Right ventricle myocardium inferior (tissue), 1 donor: ENCODE measurements at places on chromosomes 4 and X. TPM values are rescaled to one million over a fixed set of nuclear protein-coding genes. Genes with fewer than 3 reads are reported as not detected.
A peak's percentile ranks its signal among the peaks of the same experiment; 100 is the strongest.

DNA sequence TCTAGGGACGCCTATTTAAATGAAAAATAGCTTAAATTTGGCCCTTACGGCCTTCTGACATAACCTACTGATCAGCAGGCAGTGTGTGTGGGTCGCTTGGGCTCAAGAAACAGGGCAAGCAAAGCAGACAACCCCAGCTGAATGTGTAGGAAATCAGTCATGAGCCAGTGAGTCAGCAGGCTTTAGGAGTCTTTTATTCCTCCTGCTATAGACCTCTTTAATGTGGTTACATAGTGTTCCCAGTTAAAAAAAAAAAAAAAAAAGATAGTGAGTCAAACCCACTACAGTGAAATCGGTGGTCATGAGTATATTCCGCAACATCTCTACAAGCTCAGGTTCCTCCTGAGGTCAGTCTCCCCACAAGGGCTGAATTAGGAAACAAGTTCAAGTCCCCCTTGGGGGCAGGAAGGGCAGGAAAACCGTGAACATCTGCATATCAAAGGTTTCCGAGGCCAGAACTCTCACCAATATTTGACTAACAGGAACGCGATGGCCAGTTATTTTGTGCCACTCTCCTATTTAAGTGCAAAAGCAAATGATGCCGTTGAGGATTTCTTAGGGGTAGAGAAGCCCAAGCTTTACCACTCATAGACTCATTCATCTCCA lies 32.7 kb downstream of the ACSL1 start:
- no peak for DNase-seq

DNA sequence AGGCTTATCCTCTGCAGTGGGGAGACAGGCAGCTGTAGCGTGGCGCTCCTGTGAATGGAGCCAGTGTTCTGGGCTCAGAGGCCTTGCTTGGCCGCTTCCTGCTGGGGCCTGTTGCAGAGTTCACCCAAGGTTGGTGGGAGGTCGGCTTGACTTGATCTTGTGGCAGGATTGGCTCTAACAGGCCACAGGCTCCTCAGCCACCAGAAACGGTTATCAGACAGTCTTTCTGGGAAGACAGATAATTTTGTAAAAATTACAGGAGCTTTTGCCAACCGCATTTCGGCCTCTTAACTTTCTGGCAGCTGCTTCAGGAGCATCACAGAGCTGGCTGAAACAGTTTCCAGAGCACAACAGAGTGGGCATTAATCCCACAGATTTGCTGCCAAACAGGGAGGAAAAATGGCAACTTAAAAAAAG lies 66.4 kb downstream of the DIPK2B start:
- peak; percentile 68 for DNase-seq

GRCh38 chr4:17336524-17336961 lies 175.3 kb downstream of the QDPR start:
- DNase-seq: no peak

- DNase-seq: no peak
Observed at GRCh38 chrX:43870758-43871419, 11.4 kb downstream of the MAOB start.

- no peak for DNase-seq
Observed at GRCh38 chrX:16022580-16023200, 100.7 kb upstream of the GRPR start.

DNA sequence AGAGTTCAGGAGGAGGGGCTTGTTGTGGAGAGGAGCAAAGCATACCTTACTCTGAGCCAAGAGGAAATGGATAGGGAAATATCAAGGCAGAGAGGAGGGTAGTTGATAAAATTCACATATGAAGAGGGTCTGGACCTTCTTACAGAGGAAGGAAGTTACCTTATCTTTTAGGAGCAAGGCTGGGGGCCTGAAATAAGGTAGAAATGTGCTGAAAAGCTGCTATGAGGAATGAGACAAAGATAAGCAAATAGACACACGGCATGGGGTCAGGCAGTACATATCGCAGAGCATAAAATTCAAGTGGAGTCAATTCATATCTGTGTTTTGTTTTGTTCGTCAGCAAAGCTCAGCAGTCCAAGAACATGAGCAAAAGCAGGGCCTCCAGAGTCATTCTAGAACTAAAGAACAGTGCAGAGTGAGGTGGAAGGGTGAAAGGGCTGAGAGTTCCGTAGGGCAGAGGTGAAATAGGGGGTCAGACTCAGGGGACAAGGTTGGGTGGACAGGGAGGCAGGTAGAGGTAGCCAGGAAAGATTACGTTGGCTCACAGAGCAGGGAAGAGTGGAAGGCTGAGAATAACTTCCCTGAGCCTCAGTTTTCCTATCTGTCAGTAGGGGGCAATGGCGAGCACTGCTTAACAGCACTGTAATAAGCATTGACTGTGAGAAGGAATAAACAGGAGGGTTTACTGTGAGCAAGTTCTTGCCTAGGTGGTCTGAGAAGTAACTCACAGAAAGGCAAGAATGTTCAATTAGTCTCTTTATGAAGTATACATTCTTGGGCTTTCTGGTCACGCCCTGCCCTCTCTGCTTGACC lies 9.2 kb downstream of the VSIG4 start:
- no peak for DNase-seq

DNA sequence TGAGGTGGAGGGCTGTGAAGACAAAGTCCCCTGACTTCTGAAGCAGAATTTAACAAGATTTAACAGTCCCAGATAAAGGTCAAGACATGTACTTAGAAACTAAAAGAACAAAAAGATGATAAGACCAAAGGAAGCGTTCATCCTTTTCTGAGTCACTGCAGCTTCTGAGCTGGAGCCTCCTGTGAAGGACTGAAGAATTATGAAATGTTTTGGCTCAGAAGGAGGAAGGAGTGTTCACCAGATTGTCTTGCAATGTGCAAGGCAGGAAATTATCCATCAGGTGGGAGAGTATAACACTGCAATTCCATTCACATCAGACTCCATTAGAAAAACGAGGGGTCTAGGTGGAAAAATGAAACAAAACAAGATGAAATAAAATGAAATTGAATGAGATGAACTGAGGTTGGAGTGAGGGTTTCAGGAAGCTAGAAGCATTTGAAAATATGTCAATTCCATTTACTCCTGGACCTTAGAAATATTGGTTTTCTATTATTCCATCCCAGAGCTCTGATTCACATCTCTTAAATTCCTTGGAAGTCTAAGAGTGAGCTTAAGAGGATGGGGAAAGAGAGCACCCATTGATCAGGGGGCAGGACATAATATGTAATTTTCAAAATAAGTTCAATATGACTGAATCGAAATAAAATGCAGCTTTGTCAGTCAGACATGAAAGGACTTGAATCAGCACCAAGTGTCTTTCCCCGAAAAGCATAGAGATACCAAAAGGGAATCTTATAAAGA lies 186.1 kb upstream of the LNX1 start:
- DNase-seq: no peak

- DNase-seq: no peak
Observed at GRCh38 chr4:110533940-110534339, 58.0 kb downstream of the ENPEP start.

- DNase-seq: no peak
Observed at GRCh38 chrX:102129473-102129872, 4.0 kb downstream of the TCEAL2 start.

DNA sequence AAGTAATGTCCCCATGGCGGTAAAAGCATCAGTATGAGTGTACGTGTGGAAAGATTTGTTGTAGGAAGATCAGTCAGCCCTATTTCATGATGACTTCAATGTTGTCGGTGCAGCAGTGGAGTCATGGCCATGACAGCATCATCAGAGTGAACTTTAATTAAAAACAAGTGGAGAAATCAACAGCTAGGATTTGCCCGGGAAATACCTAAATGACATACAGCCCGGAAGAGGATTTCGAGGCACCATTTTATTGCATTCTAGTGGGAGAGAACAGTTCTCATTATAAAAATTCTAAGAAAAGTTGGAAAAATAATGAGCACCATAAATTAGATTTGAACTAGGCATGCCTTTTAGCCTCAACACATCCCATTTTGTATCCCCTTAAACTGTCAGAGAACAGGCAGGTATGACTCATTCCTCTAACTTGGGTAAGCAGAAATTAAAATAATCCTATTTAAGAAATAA lies 170.1 kb downstream of the SHROOM3 start:
- no peak for DNase-seq

- no peak for DNase-seq
Observed at GRCh38 chr4:118770741-118771187, 65.2 kb downstream of the SEC24D start.

GRCh38 chr4:186700746-186701145 lies 22.9 kb downstream of the FAT1 start:
- DNase-seq: peak; percentile 84

STK32B gene
- 0.89 TPM for total RNA-seq

TMEM271 gene
- not detected for total RNA-seq

BANK1 gene
- 0.35 TPM for total RNA-seq

LGI2 gene
- 3.6 TPM for total RNA-seq

FGFBP2 gene
- 2.7 TPM for total RNA-seq

SLC26A1 gene
- total RNA-seq: not detected

CXCL1 gene
- total RNA-seq: 1.3 TPM

PROM1 gene
- total RNA-seq: 3.5 TPM
